ENCODE measurements at places on chromosomes 11 and 22.

DNA sequence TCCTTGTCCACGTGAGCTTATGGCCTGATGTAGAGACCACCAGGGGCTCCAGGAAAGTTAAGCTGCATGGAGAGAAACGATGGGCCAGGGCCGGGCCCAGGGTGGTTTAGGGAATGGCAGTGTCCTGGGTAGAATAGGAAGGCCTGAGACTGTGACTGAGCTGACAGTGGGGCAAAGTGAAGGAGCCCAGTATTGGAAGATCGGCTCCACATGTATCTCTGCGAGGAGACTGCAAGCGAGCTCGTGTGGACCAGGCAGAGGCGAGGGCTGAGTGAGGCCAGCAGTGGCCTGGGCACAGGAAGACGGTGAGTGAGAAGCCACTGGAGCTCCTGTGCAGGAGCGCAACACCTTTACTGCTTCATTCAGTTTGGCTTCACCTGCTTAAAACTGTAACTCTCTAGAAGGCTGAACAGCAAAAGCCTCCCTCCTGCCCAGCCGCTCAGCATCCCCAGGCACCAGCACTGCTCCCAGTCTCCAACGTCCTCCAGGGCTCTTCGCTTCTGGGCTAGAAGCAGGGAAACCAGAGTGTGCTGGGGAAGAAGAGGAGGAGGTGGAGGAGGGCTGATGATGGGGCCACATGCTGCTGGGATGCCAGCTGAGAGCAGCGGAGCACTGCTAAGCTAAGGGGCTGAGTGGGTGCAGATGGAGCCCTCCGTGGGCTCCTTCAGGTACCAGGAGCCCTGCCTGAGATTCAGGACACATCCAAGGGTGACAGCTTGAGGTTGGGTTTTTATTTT lies 13.5 kb downstream of the TCIRG1 start:
- DNase-seq, result no peak

DNA sequence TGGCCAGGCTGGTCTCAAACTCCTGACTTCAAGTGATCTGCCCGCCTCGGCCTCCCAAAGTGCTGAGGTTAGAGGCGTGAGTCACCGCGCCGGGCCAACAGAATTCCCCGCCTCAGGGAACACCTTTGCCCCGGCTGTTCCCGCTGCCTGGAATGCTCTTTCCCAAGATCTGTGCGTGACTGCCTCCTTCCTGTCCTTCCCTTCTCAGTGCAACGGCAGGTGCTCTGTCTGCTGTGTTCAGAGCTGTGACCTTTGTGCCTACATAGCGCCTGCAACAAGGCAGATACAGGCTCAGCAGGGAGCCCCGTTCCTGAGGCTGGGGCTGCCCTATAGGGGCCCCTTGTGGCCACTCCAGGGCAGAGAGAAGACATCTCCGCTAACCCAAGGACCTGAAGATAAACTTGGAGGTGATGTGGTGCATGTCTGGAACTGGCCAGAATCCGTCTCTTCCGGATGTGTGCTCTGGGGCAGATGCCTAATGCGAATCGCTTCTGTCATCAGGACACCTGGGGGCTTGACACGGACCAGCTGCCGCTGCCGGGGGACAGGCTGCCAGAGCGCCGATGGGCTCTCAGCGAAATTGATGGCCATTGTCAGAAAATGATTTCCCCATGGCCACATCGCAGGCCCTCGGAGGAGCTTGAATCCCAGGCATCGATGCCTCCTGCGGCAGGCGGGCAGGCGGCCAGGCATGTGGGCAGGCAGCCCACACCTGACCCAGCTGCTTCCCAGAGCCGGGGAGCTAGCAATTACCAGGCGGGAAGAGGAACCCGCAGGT lies 43.5 kb upstream of the TCF20 start:
- DNase-seq, result peak; percentile 86

DNA sequence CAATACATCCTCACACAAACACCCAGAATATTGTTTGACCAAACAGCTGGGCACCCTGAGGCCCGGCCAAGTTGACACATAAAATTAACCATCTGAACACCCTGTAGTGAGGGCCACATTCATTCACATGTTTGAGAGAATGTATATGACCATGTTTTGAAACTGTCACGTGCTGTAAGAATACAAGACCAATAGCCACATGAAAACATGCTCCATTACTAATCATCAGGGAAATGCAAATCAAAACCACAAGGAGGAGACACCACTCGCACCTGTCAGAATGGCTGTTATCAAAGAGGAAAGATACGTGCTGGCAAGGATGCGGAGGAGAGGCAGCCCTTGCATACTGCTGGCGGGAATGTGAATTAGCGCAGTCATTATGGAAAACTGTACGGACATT lies 38.3 kb upstream of the IGSF9B start:
- no peak for DNase-seq

DNA sequence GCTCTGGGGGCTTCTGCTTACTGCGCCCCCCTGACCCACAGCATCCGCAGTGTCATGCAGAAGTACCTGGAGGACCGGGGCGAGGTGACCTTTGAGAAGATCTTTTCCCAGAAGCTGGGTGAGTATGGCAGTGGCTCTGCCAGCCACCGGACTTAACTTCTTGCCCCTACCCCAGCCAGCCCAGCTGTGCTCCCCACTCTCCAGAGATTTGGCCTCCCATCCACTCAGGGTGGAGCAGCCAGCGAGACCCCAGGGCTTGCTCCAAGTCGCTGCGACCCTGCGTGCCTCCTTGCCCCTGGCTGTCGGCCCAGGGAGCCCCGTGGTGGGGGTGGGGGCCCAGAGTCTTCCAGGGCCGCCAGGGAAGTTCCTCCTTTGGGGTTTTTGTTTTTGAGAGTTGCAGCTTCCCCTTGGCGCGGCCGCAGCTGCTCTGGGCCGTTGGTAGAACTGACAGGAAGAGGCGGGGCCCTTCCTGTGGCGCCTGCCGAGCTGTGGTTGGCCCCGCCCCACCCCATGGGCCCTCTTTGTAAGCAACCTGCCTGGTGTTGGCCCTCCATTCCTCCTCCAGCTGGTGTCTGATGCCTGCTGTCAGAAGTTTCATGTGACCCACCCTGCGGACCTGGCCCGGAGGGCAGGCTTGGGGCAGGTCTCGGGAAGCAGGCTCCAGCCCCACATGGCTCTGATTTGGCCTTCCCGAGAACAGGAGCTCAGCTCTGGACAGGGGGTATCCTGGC lies 11.1 kb downstream of the GRK2 start:
- DNase-seq, result no peak

- peak; percentile 74 for DNase-seq
Measured at GRCh38 chr22:20514658-20515406, 7.4 kb downstream of the MED15 start.

GRCh38 chr11:105142167-105142566 lies 2.6 kb upstream of the CARD18 start:
- DNase-seq, result no peak

- DNase-seq, result no peak
Measured at GRCh38 chr11:28715726-28716125, 607.5 kb downstream of the METTL15 start.

DNA sequence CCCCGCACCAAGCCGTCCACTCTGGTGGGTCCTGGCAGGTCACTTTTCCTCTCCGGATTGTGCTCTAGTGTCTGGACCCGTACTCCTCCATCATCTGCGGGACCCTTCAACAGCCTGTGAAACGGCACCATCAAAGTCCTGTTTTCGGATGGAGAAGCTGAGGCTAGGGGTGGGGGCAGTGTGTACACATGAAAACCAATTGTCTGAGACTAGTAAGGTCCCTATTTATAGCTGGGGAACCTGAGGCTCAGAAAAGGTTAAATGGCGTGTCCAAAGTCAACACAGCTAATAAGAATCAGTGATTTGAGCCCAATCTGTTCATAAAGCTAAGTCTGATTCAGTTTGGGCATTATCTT lies 668 bp upstream of the LRRC32 start:
- no peak for DNase-seq

- no peak for DNase-seq
Measured at GRCh38 chr11:65708451-65708850, 3.6 kb upstream of the KAT5 start.

GRCh38 chr11:120625565-120625964 lies 114.0 kb downstream of the GRIK4 start:
- no peak for DNase-seq

DNA sequence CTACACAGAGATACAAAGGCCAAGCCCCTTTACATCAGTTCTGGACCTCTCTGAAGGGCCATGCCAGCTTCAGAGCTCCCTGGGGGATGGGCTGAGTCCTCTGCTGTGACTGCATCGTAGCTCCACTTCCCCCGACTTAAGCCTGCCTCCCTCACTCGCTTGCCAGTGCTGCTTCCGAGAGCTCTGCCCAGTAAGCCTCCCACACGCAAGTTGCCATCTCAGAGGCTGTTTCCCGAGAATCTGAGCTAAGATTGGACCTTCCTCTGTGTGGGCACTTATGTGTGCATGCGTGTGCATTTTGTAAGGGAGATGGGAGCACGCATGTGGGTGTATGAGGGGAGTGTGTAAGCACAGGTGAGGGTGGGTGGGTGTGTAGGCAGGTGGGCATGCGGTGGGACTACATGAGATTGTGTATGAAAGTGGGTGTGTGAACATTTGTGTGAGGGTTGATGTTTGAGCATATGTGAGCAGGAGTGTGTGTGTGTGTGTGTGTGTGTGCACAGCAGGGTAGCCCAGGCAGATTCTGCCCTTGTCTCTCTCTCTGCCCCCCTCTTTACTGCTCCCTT lies 163.0 kb upstream of the SYT13 start:
- no peak for DNase-seq

DNA sequence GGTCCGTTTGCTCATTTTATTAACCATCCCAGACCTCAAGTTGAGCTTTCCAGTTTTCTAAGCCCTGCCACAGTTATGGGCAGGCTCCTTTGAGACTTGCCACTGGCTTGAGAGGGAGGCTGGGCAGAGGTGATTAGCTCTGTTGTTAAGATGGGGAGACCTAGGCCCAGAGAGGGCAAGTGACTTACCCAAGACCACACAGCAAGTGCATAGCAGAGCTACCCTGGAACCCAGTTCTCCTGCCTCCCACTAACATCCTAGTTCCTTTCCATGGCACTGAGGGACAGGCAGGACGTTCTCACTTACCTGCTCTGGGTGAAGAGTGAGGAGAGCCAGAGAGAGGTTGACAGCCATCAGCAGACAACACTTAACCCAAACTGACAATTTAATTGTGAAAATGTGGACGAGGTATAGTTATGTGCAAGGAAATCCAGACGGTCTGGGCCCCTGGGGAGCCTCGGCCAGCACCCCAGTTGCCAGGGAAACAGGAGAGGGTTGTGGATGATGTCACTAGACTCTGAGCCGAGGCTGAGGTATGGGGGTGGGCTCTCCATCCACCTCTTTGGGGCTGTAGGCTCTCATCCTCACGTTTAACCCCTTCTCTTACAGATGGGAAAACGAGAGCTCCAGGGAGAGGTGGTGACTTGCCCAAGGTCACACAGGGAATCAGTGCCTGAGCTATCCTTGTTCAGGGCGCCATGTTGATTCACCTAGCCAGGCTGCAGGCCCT lies 12.3 kb upstream of the WNT11 start:
- DNase-seq, result no peak

DNA sequence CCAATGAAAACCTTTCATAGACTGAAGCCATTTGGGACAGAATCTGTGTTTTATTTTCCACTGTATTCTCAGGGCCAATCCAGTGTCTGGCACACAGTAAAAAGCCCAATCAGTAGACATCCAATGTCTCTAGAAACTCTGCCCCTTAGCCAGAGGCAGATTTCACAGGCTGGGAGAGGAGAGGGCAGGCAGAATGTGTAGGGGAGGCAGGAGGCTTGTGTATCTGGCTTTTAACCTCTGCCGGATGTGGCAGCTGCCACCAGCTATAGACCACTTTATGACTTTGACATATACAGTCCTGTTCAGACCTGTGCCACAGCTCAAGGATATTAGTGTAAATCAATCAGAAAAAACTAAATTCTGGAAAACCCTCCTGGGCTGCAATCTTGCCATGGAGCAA lies 4.4 kb downstream of the EXPH5 start:
- DNase-seq, result no peak

GRCh38 chr22:35733791-35734516 lies 16.3 kb downstream of the APOL5 start:
- no peak for DNase-seq

- no peak for DNase-seq
Measured at GRCh38 chr11:89583580-89583979, 92.4 kb upstream of the NOX4 start.

GRCh38 chr11:87892291-87892690 lies 283.0 kb downstream of the RAB38 start:
- no peak for DNase-seq

DNA sequence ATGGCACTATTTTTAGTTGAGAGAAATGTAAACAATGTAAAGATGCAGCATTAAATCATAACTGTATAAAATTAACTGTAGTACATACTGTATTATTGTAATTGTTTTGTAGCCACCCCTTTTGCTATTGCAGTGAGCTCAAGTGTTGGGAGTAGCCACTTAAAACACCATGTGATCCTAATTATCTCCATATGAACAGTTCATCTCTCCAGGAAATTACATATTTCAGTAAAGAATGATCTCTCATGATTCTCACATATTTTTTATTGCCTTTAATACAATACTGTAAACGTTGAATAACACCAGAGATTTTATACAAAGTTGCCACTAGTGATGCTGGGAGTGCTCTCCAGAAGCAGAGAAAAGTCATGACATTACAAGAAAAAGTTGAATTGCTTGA lies 1768.6 kb downstream of the LRRC4C start:
- no peak for DNase-seq

GRCh38 chr11:69920345-69921127 lies 101.3 kb upstream of the FGF3 start:
- peak; percentile 60 for DNase-seq

DNA sequence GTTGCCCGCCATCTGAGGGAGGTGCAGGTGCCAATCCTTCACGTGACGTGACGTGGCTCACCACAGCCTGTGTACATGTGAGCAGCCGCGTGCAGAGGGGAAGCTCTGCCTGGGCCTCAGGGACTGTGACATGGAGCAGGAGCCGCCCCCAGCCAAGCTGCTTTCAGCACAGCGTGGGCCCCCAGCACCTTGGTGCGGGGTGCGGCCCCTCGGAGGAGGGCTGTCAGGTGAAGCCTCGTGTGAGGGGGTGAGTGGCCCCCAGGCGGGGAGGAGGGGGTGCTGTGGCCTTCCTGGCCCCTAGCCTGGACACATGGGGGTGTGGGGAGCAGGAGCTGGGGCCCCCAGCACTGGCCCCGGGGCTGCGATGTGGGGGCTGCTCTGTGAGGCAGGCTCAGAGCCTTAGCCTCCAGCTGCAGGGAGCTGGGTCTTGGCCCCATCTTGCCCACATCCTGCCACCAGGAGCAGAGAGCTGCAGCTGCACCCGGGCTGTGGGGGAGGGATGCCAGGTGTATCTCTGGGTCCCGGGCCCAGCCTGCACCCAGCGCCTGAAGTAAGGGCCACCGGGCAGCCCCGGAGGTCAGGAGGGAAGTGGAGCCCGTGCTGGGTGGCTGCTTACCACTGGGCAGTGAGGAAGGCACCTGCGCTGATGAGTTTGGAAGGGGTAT lies at the start of gene ADORA2A:
Gene ADORA2A (plus strand): TSS at position 100 of the 665 bp plus-strand sequence. CDS start 5,806 bp downstream, outside the sequence.
- no peak for DNase-seq

- DNase-seq, result no peak
Measured at GRCh38 chr11:131404010-131404409, 33.6 kb downstream of the NTM start.

DNA sequence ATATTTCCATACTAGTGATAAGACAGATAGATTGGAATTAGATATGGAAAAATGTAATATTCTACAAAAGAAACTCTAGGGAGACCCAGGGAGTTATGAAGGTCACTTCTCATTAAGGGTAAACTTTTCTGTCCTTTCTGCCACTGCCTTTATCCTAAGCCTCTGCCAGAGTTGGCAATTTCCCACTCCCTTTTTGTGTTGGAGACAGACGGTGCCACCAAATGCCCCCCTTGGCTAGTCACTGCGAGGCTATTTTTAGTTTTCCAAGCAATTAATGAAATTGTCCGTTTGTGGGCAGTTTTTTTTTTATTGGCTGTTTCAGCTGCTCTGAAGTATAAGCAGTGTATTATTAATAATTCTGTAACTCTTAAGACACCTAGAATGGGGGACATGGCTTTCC lies 67.6 kb upstream of the TENM4 start:
- DNase-seq, result no peak

GRCh38 chr11:60935676-60936442 lies 11.6 kb downstream of the TMEM132A start:
- DNase-seq, result no peak
